ENCODE measurements at places on chromosomes 13 and 19. TPM values are rescaled to one million over a fixed set of nuclear protein-coding genes. Genes with fewer than 3 reads are reported as not detected.

The DNAJC15 gene
- 7.1 TPM for total RNA-seq

The OR4F17 gene
- not detected for total RNA-seq

The CYP2A7 gene
- total RNA-seq, result not detected

The ZNF136 gene
- total RNA-seq, result 7.8 TPM

The ZNF586 gene
- total RNA-seq, result 13.9 TPM

The C19orf85 gene
- not detected for total RNA-seq

The POU2F2 gene
- total RNA-seq, result 0.13 TPM

The LILRA2 gene
- not detected for total RNA-seq

The FUT1 gene
- total RNA-seq, result 0.25 TPM

The HSD11B1L gene
- 9.6 TPM for total RNA-seq

The CYP4F3 gene
- not detected for total RNA-seq

The ZNF729 gene
- not detected for total RNA-seq

The LILRB2 gene
- total RNA-seq, result not detected

The ZNF700 gene
- total RNA-seq, result 7.9 TPM

The ZSCAN4 gene
- total RNA-seq, result not detected

The ZNF565 gene
- 5.9 TPM for total RNA-seq

The TTC9B gene
- not detected for total RNA-seq

The PNMA8A gene
- total RNA-seq, result 4.8 TPM

The JAK3 gene
- total RNA-seq, result 2.2 TPM

The CCL25 gene
- not detected for total RNA-seq

The FFAR3 gene
- total RNA-seq, result not detected

The LGALS7 gene
- 0.50 TPM for total RNA-seq

The SLC6A16 gene
- total RNA-seq, result 0.12 TPM

The CTXN1 gene
- 2.0 TPM for total RNA-seq

The KIR2DL1 gene
- total RNA-seq, result not detected

The RASAL3 gene
- total RNA-seq, result 0.06 TPM

The CATSPERD gene
- total RNA-seq, result not detected

The MEIS3 gene
- total RNA-seq, result 11.0 TPM

The TNFSF13B gene
- 9.0 TPM for total RNA-seq

The STAP2 gene
- 2.1 TPM for total RNA-seq

The CD22 gene
- total RNA-seq, result 0.56 TPM

The ZNF20 gene
- 4.3 TPM for total RNA-seq

The EPS8L1 gene
- total RNA-seq, result 0.75 TPM

The LILRB5 gene
- not detected for total RNA-seq

The CNFN gene
- not detected for total RNA-seq
